GM12878 (cell line): ENCODE measurements at places on chromosomes 16 and 17. TPM values are rescaled to one million over a fixed set of nuclear protein-coding genes. Genes with fewer than 3 reads are reported as not detected.

CCL7 gene
- total RNA-seq, result not detected in 2 replicates

PIRT gene
- not detected in 2 replicates for total RNA-seq

ADCY7 gene
- 71.2 and 87.9 TPM in 2 replicates for total RNA-seq

SEPTIN12 gene
- total RNA-seq, result not detected in 2 replicates

GRCh38 chr17:36894925-36895324, 42.4 kb upstream of the LHX1 start:
- H3K36me3 ChIP-seq, result no peaks in the 10 kb centered on the region
- H3K27ac ChIP-seq, result no peak overlapping the region
- peaks cover 2% of the 10 kb centered on the region for H3K27me3 ChIP-seq
- H3K4me1 ChIP-seq, result no peaks in the 10 kb centered on the region
- no peak for DNase-seq

DNA sequence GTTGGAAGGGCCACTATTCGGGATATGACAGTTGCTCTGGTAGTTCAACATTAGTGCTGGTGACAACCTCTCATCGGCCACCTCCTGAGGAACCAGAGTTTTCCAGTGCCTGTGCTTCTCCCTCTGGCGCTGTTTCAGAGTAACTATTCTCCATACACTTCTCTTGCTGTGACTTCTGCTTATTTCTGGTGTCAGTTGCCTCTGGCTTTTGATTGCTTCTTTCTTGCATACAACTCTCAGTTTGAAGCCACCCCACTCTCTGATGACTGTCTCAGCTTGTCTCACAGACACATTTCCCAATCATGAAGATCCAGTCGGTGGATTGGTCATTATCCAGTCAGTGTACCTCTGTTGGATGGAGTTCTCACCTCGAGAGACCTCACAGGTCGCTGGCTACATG, 3.4 kb upstream of the TM4SF5 start:
- peaks cover 3% of the 10 kb centered on the region; the same call in 1 of the 2 replicates for H3K4me1 ChIP-seq
- H3K27me3 ChIP-seq, result no peaks in the 10 kb centered on the region
- H3K4me3 ChIP-seq, result no peak overlapping the region
- H3K36me3 ChIP-seq, result no peaks in the 10 kb centered on the region
- no peak for DNase-seq
- no peak overlapping the region for H3K27ac ChIP-seq

GRCh38 chr17:39739885-39740356, 2.2 kb downstream of the GRB7 start:
- no peaks in the 10 kb centered on the region for H3K36me3 ChIP-seq
- H3K4me1 ChIP-seq, result peaks cover 10% of the 10 kb centered on the region
- no peak overlapping the region for H3K4me3 ChIP-seq
- H3K27ac ChIP-seq, result no peak overlapping the region

GRCh38 chr17:14209215-14209614, 27.4 kb downstream of the CDRT15 start:
- H3K27me3 ChIP-seq, result no peaks in the 10 kb centered on the region
- H3K36me3 ChIP-seq, result no peaks in the 10 kb centered on the region; the same call in 1 of the 2 replicates
- DNase-seq, result no peak
- no peak overlapping the region for H3K4me3 ChIP-seq
- H3K27ac ChIP-seq, result no peak overlapping the region

DNA sequence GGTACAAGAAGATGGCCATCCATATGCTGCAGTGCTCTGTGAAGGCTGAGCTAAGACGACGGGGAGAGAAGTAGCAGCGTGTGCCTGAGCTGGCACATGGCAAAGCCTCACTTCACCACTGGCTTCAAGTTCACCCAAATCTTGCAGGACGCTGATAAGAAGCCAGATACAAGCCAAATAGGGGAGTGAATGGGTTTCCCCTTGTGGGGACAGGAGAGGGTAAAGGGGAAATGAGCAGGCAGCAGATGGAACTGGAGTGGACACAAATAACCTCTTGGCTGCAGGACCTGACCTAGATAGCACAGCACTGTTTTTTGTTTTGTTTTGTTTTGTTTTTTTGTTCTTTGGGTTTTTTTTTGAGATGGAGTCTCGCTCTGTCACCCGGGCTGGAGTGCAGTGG, 21.0 kb upstream of the PITPNA start:
- H3K4me3 ChIP-seq, result no peak overlapping the region
- H3K27ac ChIP-seq, result no peak overlapping the region
- no peaks in the 10 kb centered on the region for H3K27me3 ChIP-seq
- no peak for DNase-seq

DNA sequence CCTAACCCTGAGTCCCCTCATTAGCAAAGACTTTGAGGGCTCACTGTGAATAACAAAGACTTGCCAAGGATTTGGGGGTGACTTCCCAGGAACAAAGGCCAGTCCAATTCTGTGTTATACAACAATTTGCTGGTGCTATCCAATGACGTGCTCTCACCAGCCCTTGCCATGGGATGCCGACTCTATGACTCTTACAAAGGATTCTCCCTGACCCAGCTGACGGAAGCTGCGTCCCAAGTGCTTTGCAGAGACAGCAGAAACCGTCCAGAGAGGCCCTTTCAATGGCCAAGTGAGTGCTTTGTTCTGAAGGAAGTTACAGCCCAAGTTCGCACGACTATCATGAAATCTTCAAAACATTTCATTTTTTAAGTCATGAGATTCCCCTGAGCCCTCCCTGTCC, 345.3 kb upstream of the TNRC6C start:
- no peak overlapping the region for H3K27ac ChIP-seq
- no peak overlapping the region for H3K4me3 ChIP-seq
- no peak for DNase-seq
- peaks cover 7% of the 10 kb centered on the region for H3K4me1 ChIP-seq
- no peaks in the 10 kb centered on the region for H3K36me3 ChIP-seq
- H3K27me3 ChIP-seq, result no peaks in the 10 kb centered on the region

- DNase-seq, result no peak
- peak overlapping the region; percentile 81 for H3K27ac ChIP-seq
- no peaks in the 10 kb centered on the region for H3K27me3 ChIP-seq
- peak overlapping the region; percentile 97 for H3K4me3 ChIP-seq
Measured at GRCh38 chr17:60391471-60392041, 377 bp downstream of the USP32 start.
